ENCODE measurements at places on chromosomes 11 and 22. TPM values are rescaled to one million over a fixed set of nuclear protein-coding genes. Genes with fewer than 3 reads are reported as not detected.

The UBE4A gene
- total RNA-seq, result 29.7 TPM

The ABCC8 gene
- total RNA-seq, result not detected

The MRGPRX3 gene
- not detected for total RNA-seq

The PANX2 gene
- 0.13 TPM for total RNA-seq

The CTSD gene
- 245 TPM for total RNA-seq

The CDCA5 gene
- total RNA-seq, result 124 TPM

The ACER3 gene
- total RNA-seq, result 13.9 TPM

- H3K36me3 ChIP-seq, result no peaks in the 10 kb centered on the region
- peaks cover 6% of the 10 kb centered on the region for H3K4me1 ChIP-seq
- H3K4me3 ChIP-seq, result no peak overlapping the region
Observed at GRCh38 chr11:122743949-122744348, 88.4 kb downstream of the UBASH3B start.

DNA sequence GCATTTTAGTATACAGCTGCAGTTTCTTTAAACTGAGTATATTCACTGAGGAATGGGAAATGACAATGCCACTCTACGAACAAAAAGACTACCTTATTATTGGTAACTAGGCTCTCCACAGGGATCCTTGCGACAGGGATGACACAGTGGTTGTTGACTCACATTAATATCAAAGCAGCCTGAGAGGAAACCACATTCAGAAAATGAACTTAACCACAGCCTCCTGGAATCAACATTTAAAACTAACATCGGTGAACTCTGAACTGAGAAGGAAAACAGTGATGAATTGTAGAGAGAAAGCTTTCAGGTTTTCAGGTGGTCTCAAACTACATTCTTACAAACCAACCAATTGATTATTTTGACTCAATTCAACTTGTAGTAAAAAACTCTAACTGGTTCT is 90.3 kb upstream of the MTMR2 start:
- no peaks in the 10 kb centered on the region for H3K36me3 ChIP-seq
- no peaks in the 10 kb centered on the region for H3K27me3 ChIP-seq
- no peak overlapping the region for H3K27ac ChIP-seq
- peak; percentile 43 for DNase-seq

- DNase-seq, result no peak
- H3K27me3 ChIP-seq, result no peaks in the 10 kb centered on the region
- H3K4me1 ChIP-seq, result peaks cover 21% of the 10 kb centered on the region
- no peak overlapping the region for H3K27ac ChIP-seq
- H3K36me3 ChIP-seq, result no peaks in the 10 kb centered on the region
Observed at GRCh38 chr11:113693030-113693429, 13.1 kb downstream of the TMPRSS5 start.

GRCh38 chr11:47143322-47143721 is 33.4 kb downstream of the ARFGAP2 start:
- H3K27ac ChIP-seq, result no peak overlapping the region
- no peaks in the 10 kb centered on the region for H3K27me3 ChIP-seq
- DNase-seq, result peak; percentile 71
- peaks cover 14% of the 10 kb centered on the region for H3K4me1 ChIP-seq
- H3K4me3 ChIP-seq, result no peak overlapping the region

DNA sequence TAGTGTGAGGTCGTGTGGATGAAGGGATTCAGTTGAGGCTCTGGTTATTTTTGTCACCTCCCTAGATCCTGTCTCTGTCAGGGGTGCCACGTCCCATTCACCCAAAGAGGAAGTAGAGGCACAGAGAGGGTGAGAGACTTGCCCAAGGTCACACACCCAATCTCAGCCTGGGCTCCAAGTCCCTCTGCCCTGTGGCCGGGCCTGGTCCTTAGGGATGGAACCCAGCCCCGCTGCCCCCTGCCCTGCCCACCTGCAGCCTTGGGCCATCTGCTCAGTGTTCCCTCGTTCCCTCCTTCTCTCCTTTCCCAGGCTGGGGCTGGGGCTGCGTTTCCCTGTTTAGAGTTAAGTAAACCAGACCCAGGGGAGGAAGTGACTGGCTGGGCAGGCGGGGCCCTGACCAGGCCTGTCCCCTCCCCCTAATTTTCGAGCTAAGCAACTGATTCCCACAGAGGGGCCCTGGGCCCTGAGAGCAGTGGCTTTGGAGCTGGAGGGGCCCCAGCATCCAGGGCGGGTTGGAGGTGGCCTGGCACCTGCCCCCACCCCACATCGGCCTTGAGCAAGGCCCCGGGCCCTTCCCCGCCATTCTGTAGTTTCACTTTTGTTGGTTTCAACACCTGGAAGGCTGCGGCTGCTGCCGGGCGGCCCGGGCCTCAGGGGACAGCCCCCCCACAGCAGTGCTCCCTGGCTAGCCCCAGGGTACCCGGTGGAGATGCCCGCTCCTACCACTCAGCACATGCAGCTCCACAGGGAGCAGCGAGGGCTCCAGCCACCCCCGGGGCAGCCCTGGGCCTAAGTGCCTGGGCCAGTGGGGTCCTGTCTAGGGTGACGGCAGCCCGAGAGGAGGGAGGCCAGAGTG is 1.5 kb downstream of the TCIRG1 start:
- peaks cover 35% of the 10 kb centered on the region for H3K4me1 ChIP-seq
- DNase-seq, result peak; percentile 78
- H3K36me3 ChIP-seq, result peaks cover 76% of the 10 kb centered on the region
- H3K4me3 ChIP-seq, result peak overlapping the region; percentile 67

DNA sequence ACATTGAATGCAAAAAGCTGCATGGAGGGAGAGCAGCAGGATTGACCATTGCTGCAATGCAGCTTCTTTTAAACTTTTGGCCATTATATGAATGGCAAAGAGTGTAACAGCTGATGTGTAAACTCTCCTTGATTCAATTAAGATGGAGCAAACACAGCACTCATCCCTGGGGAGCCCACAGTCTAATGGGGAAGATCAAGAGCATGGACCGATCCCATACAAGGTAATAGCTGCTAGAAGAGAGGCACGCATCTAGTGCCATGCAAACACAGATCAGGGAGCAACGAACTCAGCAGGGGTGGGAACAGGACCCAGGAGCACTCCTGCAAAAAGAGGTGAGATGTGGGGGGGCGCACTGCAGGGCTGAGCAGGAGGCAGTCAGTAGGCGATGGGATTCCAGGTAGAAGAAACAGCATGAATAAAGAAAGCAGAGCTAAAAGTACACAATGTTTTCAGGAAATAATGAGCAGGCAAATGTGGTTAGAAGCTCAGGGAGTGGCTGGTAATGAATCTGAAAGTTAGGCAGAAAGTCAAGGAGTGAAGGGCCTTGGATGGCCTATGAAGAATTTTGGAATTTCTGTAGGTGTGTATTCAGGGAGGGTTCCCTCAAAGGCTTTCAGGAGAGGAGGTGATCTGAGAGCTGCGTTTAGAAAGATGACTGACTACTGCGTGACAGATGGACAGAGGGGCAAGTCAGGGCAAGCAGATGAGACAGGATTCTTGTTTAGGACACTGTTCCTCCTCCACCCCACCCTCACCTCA is 17.2 kb upstream of the BMAL1 start:
- H3K36me3 ChIP-seq, result no peaks in the 10 kb centered on the region

DNA sequence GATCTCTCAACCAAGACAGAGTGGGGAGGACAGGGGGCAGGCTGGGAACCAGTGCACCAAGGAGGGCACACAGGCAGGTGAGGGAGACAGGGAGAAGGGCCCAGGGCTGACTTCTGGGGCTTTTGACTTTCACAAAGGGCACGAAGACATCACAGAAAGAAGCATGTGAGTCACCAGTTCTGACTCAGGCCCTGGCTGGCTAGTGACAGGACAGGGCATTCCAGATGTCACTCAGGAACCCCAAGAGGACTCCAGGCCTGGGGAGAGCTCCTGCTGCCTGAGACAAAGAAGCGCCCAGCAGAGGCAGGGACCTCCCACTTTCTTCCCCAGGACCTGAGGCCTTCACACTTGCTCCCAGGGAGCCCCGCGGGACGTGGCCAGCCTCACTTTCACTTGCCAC is 497.2 kb downstream of the BUD13 start:
- no peak for DNase-seq
- H3K27ac ChIP-seq, result no peak overlapping the region
- H3K36me3 ChIP-seq, result no peaks in the 10 kb centered on the region
- H3K4me1 ChIP-seq, result no peaks in the 10 kb centered on the region
- no peak overlapping the region for H3K4me3 ChIP-seq

DNA sequence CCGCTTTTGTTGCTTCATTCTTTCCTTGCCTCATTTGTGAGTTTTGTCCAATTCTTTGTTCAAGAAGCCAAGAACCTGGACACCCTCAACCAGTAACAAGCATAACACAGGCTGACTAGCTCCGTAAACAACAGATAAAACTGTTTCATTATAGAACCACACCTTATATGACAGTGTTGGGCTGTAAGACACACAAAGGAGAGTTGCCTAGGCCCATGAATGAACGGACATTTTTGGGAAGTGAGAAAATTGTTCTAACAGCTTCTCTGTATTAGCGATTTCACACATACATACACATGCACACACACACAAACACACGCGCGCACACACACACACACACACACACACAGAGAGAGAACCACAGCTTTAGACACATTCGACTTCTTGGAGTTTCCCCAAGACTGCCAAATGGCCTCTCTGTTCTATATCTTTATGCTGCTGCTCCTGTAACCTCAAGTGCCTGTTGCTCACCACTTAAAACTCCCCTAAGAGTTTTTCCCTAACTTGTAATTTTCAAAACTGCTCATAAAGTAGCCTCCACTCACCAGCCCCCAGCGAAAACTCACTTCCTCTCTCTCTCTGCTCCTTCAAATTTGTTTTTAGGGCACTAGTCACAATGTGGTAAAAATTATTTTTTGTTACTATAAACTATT is 35.9 kb downstream of the CTSC start:
- no peak overlapping the region for H3K4me3 ChIP-seq
- no peak overlapping the region for H3K27ac ChIP-seq
- no peak for DNase-seq
- H3K4me1 ChIP-seq, result no peaks in the 10 kb centered on the region
- no peaks in the 10 kb centered on the region for H3K36me3 ChIP-seq
- H3K27me3 ChIP-seq, result no peaks in the 10 kb centered on the region

- no peak for DNase-seq
- H3K36me3 ChIP-seq, result no peaks in the 10 kb centered on the region
- no peaks in the 10 kb centered on the region for H3K4me1 ChIP-seq
- H3K27ac ChIP-seq, result no peak overlapping the region
- H3K27me3 ChIP-seq, result no peaks in the 10 kb centered on the region
Observed at GRCh38 chr22:16658068-16658467, 65.5 kb upstream of the CCT8L2 start.

DNA sequence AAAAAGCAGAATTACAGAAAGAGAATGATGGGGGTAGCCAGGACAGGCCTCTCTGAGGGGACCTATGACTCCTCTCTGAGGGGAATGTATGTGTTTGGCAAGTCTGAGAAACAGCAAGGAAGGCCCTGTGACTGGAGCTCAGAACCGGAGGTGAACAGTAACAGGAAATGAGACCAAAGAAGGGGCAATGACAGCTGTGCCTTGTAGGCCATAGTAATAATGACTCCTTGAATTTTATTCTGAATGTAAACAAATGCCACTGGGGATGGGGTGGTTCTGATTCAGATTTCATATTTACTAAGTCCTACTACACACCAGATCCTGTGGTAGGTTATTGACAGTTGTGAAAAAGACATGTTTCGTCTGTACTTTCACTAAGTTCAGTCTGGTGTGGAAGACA is 52.8 kb upstream of the APOA1 start:
- DNase-seq, result no peak
- no peak overlapping the region for H3K27ac ChIP-seq
- no peak overlapping the region for H3K4me3 ChIP-seq
- H3K4me1 ChIP-seq, result peaks cover 47% of the 10 kb centered on the region

- H3K27me3 ChIP-seq, result peaks cover 4% of the 10 kb centered on the region
- DNase-seq, result no peak
- no peak overlapping the region for H3K4me3 ChIP-seq
- H3K36me3 ChIP-seq, result no peaks in the 10 kb centered on the region
- H3K4me1 ChIP-seq, result peaks cover 8% of the 10 kb centered on the region
Observed at GRCh38 chr22:19550382-19550781, 26.2 kb upstream of the CLDN5 start.

GRCh38 chr22:32545801-32546200 is 71.2 kb downstream of the FBXO7 start:
- no peaks in the 10 kb centered on the region for H3K36me3 ChIP-seq
- peaks cover 30% of the 10 kb centered on the region for H3K4me1 ChIP-seq
- H3K4me3 ChIP-seq, result no peak overlapping the region

- no peaks in the 10 kb centered on the region for H3K27me3 ChIP-seq
- peaks cover 3% of the 10 kb centered on the region for H3K4me1 ChIP-seq
- peaks cover 10% of the 10 kb centered on the region for H3K36me3 ChIP-seq
- no peak overlapping the region for H3K4me3 ChIP-seq
- H3K27ac ChIP-seq, result no peak overlapping the region
- no peak for DNase-seq
Observed at GRCh38 chr11:116774661-116775060, 1.9 kb upstream of the BUD13 start.

- H3K4me1 ChIP-seq, result peaks cover 25% of the 10 kb centered on the region
- no peak overlapping the region for H3K4me3 ChIP-seq
- no peaks in the 10 kb centered on the region for H3K27me3 ChIP-seq
- no peak for DNase-seq
- 0 out of 2 replicates have a peak, but pooled peaks cover 3% of the 10 kb centered on the region for H3K36me3 ChIP-seq
Observed at GRCh38 chr22:42686756-42687491, 33.7 kb downstream of the A4GALT start.

- H3K27me3 ChIP-seq, result no peaks in the 10 kb centered on the region
- no peak for DNase-seq
- no peak overlapping the region for H3K4me3 ChIP-seq
- no peak overlapping the region for H3K27ac ChIP-seq
- 0 out of 2 replicates have a peak, but pooled peaks cover 4% of the 10 kb centered on the region for H3K4me1 ChIP-seq
Observed at GRCh38 chr11:10164621-10165020, 129.4 kb downstream of the SBF2 start.

- no peak overlapping the region for H3K4me3 ChIP-seq
- no peaks in the 10 kb centered on the region for H3K27me3 ChIP-seq
- no peaks in the 10 kb centered on the region for H3K4me1 ChIP-seq
- DNase-seq, result no peak
- no peak overlapping the region for H3K27ac ChIP-seq
Observed at GRCh38 chr11:31956310-31956709, 134.6 kb upstream of the RCN1 start.

Measured in SJSA1 (cell line).